ENCODE measurements at places on chromosomes 4 and X.

DNA sequence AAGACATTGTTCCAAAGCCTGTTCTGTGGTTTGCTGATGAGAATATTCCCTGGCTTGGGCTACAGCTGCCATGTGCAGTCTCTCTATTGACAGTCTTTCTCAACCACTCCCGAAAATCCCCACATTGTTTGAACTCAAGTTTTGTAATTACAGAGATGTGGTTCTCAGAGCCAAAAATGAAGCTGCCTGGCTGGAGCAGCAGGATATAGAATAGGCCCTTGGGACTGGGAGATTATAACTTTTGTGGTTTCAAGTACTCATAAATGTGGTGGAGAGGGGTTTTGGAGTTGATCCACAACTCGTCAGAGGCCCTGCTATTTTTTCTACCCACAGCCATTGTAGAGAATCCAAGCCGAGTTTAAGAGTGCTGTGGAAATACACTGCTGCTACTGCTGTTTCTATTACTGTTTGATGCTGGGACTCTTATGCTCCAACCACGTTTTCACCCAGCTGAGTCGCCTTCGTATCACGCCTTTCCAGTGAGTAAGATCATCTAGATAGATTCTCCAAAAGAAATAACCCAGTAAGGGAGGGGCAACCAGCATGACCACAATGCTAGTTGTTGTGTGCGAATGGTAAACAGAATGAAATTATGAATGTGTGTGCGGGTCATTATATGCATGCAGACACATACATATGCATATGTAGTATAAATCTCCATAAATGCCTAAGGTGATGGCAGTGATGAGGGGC is 57.1 kb upstream of the ATXN3L start:
- DNase-seq, result no peak

DNA sequence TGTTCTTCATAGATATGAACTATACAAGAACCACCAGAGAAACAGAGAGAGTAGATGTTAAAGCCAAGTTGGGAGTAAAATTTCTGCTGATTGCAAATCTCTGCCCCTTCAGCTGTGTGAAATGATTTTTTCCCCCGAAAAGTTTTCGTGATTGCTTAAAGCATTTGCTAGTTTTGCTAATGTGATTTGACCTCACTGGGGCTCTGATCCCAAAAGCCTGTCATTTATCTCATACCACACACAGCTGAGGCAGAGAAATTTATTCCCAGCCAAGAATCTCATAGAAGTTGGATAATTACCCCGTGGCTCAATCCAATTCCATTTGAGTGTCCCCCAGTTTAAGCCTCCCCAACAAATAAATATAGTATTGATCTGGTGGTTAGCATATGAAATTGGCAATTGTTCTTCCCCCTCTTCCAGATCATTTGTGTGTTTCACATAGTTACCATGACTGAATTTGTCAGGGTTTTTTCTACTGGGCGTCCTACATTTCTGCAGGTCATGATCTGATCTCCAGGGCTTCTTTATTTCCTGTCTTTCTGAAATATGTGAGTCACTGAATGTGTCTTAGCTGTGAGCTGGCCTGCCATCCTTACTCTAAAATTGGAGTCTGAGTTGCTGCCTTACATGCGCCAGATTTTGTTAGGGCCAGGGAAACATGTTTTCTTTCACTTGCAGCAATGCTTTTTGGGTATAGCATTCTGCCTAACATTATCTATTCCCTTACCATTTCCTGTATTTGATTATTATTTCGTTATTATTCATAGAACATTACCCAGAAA is 167.5 kb upstream of the FRMPD4 start:
- no peak for DNase-seq

DNA sequence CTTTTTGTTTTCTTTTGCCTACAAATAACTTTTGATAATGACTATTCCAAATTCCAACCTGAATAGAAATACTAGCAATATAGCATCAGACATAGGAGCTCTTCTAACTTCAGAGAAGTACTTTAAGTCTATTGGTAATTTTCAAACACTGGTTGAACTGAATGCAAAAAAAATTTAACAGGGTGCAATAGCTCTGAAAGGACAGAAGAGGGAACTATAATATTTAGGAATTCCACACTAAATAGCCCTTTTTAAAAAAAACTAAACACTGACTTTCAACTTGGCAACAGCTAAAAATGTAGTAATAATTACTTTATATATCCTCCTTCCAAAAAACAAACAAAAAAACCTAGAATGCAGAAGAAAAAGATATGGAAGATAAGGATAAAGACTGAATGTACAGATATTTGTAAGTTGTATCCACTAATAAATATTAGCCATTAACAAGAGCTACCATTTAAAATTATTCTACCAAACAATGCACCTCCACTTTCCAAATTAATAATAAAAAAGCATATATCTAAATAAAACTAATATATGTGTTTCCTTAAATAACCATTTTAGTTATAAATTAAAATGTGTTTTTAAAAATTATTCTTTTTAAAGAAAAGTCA is 81.4 kb downstream of the FBXW7 start:
- peak; percentile 60 for DNase-seq

GRCh38 chr4:17296921-17297890 is 214.7 kb downstream of the QDPR start:
- no peak for DNase-seq

- DNase-seq, result no peak
These were observed 62.1 kb upstream of the SCOC start for GRCh38 chr4:140311257-140311835.

DNA sequence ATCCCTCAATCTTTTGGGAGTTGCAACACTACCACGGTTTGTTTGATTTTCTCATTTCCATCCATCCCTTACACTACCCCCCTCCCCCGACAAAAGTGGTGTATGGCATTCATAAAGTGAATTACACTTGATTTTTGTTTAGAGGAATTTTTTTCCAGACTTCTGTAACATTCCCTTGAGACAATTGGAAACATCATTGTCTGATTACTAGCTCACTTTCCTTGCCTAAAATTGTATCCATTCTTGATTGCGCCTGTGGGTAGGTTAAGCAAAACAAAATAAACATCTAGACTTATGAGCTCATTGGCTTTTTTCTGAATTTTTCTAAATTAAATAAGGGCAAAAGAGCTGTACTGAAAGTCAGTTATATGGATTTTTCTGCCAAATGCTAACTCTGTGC is 3.5 kb downstream of the GPC3 start:
- DNase-seq, result no peak

DNA sequence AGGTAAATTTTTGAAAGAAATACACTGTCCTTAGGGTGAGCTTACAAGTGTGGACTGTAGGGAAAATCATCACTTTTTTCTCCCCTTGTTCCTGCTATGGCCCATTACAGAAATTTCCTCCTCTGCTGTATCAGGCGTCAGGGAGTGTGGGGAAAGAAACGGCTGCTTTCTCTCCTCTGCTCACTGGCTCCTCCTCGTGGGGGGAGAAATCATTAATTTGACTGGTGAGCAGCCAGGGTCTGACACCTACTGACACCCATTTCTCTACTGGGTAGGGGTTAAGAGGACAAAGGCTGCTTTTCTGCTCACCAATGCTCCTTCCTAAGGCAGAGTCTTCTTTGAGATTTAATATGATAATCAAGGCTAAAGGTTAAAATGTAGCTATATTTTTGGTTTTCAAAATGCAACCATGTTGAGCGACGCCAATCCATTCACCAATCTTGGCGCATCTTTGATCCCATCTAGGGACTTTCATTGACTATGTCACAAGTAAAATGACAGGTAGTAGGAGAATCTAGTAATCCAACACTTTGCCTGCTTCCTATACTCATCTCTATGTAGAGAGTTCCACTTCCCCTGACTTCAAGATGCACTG is 25.1 kb downstream of the SETD7 start:
- peak; percentile 26 for DNase-seq

DNA sequence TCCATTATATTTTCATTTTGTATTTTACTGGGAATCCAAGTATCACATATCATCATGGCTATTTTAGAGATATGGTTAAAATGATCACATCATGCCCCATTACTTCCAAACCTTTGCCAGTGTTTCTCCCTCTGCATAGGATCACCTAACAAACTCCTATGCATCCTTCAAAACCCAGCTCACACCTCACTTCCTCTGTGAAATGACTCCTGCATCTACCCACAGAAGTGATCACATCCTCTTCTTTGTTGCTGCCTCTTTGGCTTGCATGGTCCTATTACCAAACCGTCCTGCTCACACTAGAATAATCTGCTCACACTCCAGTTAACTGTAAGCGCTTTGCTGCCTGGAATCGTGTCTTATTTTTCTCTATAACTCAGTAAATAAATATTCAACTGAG is 74.7 kb upstream of the C4orf50 start:
- no peak for DNase-seq

- no peak for DNase-seq
These were observed 29.6 kb upstream of the DCAF8L1 start for GRCh38 chrX:28010875-28011274.

DNA sequence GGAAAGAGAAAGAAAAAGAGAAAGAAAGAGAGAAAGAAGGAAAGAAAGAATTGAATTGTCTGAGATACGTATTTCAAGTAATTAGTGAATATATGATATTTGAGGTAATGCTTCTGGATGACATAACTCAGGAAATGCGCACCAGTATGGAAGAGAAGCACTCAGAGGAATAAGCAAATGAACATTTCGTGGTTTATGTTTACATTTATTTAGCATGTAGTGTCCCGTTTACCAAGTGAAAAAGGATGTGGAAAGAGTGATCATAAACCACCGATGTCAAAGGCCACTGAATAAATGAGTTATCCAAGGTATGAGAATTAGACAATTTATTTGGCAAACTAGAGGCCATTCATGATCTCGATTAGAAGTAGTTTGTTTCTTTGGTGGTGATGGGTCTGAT is 200.4 kb downstream of the ARAP2 start:
- no peak for DNase-seq

DNA sequence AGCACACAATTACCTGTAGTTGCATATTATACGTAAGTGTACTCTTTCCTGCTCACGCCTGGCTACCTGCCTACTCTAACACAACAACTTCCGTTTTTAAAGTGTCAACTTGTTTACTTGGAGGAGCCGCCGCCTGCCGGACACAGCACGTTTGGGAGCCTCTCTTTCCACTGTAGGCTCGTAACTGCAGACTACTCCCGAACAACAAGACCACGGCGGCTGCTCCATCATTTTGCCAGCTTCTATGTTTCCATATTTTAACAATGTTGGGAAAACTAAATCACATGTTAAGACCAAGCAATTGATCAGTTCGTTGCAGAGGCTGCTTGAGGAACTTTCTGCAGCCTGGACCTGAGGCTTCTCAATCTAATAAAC is 841 bp downstream of the MTNR1A start:
- no peak for DNase-seq

- no peak for DNase-seq
These were observed 13.8 kb downstream of the NEXMIF start for GRCh38 chrX:74911494-74911893.
